ENCODE measurements at places on chromosomes 5 and 9.

DNA sequence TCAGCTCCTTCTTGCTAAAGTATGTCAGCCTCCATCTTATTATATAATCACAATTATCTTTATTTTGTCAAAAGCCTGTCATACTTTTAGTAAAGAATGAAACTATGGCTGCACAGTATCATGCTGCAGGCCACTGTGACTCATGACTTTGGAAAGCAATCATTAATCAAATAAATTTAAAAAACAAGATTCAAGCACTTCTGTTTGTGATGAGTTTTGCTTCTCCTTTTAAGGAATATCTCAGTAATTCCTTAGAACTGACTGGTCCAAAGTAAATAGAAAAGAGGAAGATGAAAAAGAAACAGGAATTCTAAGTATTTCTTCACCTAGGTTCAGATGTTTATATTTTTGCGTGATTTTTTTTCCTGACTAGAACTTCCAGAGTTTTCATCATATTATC, 83.1 kb downstream of the EDIL3 start:
- no peak overlapping the region for H3K4me3 ChIP-seq
- no peaks in the 10 kb centered on the region for H3K27me3 ChIP-seq
- DNase-seq, result no peak
- H3K4me1 ChIP-seq, result no peaks in the 10 kb centered on the region

- no peaks in the 10 kb centered on the region for H3K36me3 ChIP-seq
- no peak overlapping the region for H3K27ac ChIP-seq
- H3K27me3 ChIP-seq, result no peaks in the 10 kb centered on the region
These were observed 47.0 kb downstream of the CRB2 start for GRCh38 chr9:123402981-123403509.

GRCh38 chr5:14396737-14397136, 184.9 kb upstream of the OTULINL start:
- peaks cover 6% of the 10 kb centered on the region for H3K27me3 ChIP-seq
- no peak for DNase-seq
- no peak overlapping the region for H3K4me3 ChIP-seq
- H3K27ac ChIP-seq, result no peak overlapping the region
- peaks cover 8% of the 10 kb centered on the region for H3K4me1 ChIP-seq
- no peaks in the 10 kb centered on the region for H3K36me3 ChIP-seq

DNA sequence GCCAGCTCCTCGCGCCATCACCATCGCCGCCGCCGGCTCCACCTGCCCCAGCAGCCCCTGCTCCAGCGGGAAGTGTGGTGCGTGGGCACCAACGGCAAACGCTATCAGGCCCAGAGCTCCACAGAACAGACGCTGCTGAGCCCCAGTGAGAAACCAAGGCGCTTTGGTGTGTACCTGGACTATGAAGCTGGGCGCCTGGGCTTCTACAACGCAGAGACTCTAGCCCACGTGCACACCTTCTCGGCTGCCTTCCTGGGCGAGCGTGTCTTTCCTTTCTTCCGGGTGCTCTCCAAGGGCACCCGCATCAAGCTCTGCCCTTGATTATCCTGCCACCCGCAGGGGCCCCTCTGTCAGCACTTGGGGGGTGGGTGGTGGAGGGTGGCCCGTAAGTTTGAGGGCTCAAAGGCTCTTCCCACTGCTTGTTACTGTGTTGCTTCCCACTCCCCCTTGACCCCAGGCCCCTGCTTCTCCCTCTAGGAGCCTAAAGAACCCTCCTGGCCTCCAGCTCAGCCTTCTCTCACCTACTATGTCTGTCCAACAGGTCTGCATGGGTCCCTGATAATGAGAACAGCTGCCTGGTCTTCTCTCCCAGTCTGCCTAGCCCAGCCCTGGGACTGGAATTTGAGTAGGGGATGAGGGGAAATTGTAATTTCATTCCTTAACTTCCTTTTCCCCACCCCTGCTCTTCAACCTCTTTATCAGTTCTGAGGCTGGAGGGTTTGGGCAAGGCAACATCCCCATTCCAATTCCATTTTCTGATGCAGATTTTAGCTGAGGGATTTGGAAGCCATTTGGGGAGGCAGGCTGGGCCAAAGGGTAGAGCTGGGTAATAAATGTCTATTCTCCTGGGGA, 9.0 kb downstream of the RACK1 start:
- H3K27ac ChIP-seq, result peak overlapping the region; percentile 78
- H3K27me3 ChIP-seq, result no peaks in the 10 kb centered on the region
- no peak overlapping the region for H3K4me3 ChIP-seq
- DNase-seq, result no peak
- peaks cover 15% of the 10 kb centered on the region for H3K36me3 ChIP-seq
- peaks cover 25% of the 10 kb centered on the region for H3K4me1 ChIP-seq

GRCh38 chr5:169081000-169081724, 219.8 kb downstream of the SLIT3 start:
- H3K4me1 ChIP-seq, result peaks cover 2% of the 10 kb centered on the region
- no peak overlapping the region for H3K4me3 ChIP-seq
- peaks cover 8% of the 10 kb centered on the region for H3K27me3 ChIP-seq
- DNase-seq, result no peak
- H3K36me3 ChIP-seq, result no peaks in the 10 kb centered on the region

GRCh38 chr5:141529873-141530272, 41.0 kb downstream of the PCDHGC5 start:
- no peak overlapping the region for H3K27ac ChIP-seq
- no peak overlapping the region for H3K4me3 ChIP-seq
- H3K36me3 ChIP-seq, result peaks cover 12% of the 10 kb centered on the region
- peaks cover 18% of the 10 kb centered on the region for H3K4me1 ChIP-seq

GRCh38 chr5:150550286-150550685, 42.4 kb downstream of the NDST1 start:
- DNase-seq, result no peak
- H3K36me3 ChIP-seq, result no peaks in the 10 kb centered on the region
- H3K27ac ChIP-seq, result no peak overlapping the region
- H3K27me3 ChIP-seq, result peaks cover 27% of the 10 kb centered on the region
- no peaks in the 10 kb centered on the region for H3K4me1 ChIP-seq

DNA sequence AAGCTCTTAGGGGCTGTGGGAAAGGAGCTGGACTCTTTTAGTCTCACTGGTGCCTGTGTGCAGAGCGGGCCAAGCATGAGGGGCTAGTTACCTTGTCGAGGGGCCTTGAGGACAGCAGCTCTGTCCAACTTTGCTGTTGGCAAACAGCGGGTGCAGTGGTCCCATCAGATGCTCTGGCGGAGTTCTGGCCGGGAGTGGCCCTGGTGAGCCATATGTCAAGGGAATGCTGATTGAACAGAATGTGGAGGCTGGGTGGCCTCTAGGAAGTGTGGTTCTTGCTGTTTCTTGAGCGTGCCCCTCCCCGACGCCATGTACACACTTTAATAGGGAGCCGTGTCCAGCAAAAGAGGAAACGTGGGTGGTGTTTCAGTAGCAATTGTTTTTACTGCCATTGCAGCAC, 3.6 kb upstream of the ADAMTS2 start:
- H3K36me3 ChIP-seq, result no peaks in the 10 kb centered on the region
- no peak overlapping the region for H3K4me3 ChIP-seq
- peaks cover 67% of the 10 kb centered on the region for H3K27me3 ChIP-seq
- peaks cover 6% of the 10 kb centered on the region for H3K4me1 ChIP-seq
- no peak overlapping the region for H3K27ac ChIP-seq
- no peak for DNase-seq

- H3K36me3 ChIP-seq, result no peaks in the 10 kb centered on the region
- no peak for DNase-seq
- no peak overlapping the region for H3K27ac ChIP-seq
- H3K4me1 ChIP-seq, result no peaks in the 10 kb centered on the region
- H3K27me3 ChIP-seq, result peaks cover 54% of the 10 kb centered on the region
These were observed 60.6 kb downstream of the ENTREP1 start for GRCh38 chr9:69385581-69386033.

- no peak for DNase-seq
- H3K4me3 ChIP-seq, result no peak overlapping the region
- H3K4me1 ChIP-seq, result peaks cover 9% of the 10 kb centered on the region
- no peak overlapping the region for H3K27ac ChIP-seq
- H3K36me3 ChIP-seq, result peaks cover 10% of the 10 kb centered on the region
These were observed 99.3 kb downstream of the ANGPTL2 start for GRCh38 chr9:127022913-127023660.

- no peak overlapping the region for H3K27ac ChIP-seq
- H3K4me3 ChIP-seq, result no peak overlapping the region
- peaks cover 7% of the 10 kb centered on the region for H3K4me1 ChIP-seq
- peaks cover 22% of the 10 kb centered on the region for H3K27me3 ChIP-seq
- DNase-seq, result no peak
These were observed 6.9 kb downstream of the LHX3 start for GRCh38 chr9:136197930-136198604.

- H3K4me1 ChIP-seq, result no peaks in the 10 kb centered on the region
- DNase-seq, result no peak
- no peaks in the 10 kb centered on the region for H3K27me3 ChIP-seq
These were observed 316.1 kb downstream of the PSAT1 start for GRCh38 chr9:78613006-78613405.

GRCh38 chr9:107883496-107884124, 394.0 kb upstream of the KLF4 start:
- H3K27ac ChIP-seq, result no peak overlapping the region
- H3K4me3 ChIP-seq, result no peak overlapping the region
- H3K4me1 ChIP-seq, result no peaks in the 10 kb centered on the region
- DNase-seq, result no peak

DNA sequence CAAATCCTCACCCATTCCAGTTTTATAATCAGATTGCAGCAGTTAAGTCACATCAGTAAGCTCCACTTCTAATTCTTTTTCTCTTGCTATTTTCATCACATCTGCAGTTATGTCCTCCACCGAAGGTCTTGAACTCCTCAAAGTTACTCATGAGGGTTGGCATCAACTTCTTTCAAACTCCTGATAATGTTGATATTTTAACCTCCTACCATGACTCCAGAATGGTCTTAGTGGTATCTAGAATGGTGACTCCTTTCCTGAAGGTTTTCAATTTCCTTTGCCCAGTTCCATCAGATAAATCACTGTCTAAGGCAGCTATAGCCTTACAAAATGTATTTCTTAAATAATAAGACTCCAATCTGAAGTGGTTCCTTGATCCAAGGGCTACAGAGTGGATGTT, 53.8 kb upstream of the EDIL3 start:
- H3K36me3 ChIP-seq, result no peaks in the 10 kb centered on the region
- no peak overlapping the region for H3K4me3 ChIP-seq

- DNase-seq, result no peak
- H3K27me3 ChIP-seq, result peaks cover 10% of the 10 kb centered on the region
- peaks cover 6% of the 10 kb centered on the region for H3K4me1 ChIP-seq
- H3K36me3 ChIP-seq, result no peaks in the 10 kb centered on the region
- no peak overlapping the region for H3K4me3 ChIP-seq
These were observed 57.7 kb upstream of the RNU6ATAC start for GRCh38 chr9:134222018-134222573.

- H3K36me3 ChIP-seq, result peaks cover 2% of the 10 kb centered on the region
- H3K4me1 ChIP-seq, result no peaks in the 10 kb centered on the region
- no peaks in the 10 kb centered on the region for H3K27me3 ChIP-seq
These were observed 169.1 kb downstream of the DMRT2 start for GRCh38 chr9:1219284-1219683.

GRCh38 chr9:87275047-87275725, 222.5 kb upstream of the DAPK1 start:
- no peak overlapping the region for H3K4me3 ChIP-seq
- peaks cover 10% of the 10 kb centered on the region for H3K27me3 ChIP-seq
- no peak overlapping the region for H3K27ac ChIP-seq
- no peaks in the 10 kb centered on the region for H3K36me3 ChIP-seq

DNA sequence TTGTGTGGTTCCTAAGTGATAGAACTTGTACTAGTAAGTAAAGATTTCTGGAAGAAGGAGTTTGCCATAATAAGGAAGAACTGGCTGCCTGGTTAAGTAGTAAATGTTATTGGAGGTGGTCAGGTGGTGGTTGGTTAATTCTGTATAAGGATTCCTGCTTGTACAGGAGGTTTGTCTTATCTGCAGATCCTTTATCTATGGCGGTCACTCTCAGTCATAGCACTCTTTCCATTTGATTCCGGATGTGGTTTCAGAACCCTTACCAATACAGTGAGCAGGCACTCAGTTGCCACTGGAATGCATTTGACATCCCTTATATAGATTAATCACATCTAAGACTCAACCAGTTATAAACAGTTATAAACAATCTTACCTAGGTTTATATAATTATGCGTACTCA, 50.3 kb downstream of the RAD50 start:
- H3K27me3 ChIP-seq, result no peaks in the 10 kb centered on the region
- H3K4me1 ChIP-seq, result peaks cover 2% of the 10 kb centered on the region
- DNase-seq, result no peak
- peaks cover 11% of the 10 kb centered on the region for H3K36me3 ChIP-seq
- H3K4me3 ChIP-seq, result no peak overlapping the region

GRCh38 chr9:76419782-76420380, 25.7 kb upstream of the RFK start:
- DNase-seq, result no peak
- H3K4me3 ChIP-seq, result no peak overlapping the region
- no peak overlapping the region for H3K27ac ChIP-seq
- peaks cover 30% of the 10 kb centered on the region for H3K4me1 ChIP-seq
- peaks cover 2% of the 10 kb centered on the region for H3K36me3 ChIP-seq

- H3K4me3 ChIP-seq, result no peak overlapping the region
- H3K27me3 ChIP-seq, result peaks cover 32% of the 10 kb centered on the region
- H3K27ac ChIP-seq, result no peak overlapping the region
- no peaks in the 10 kb centered on the region for H3K4me1 ChIP-seq
- no peaks in the 10 kb centered on the region for H3K36me3 ChIP-seq
These were observed 88.5 kb upstream of the SPDL1 start for GRCh38 chr5:169494941-169495548.

- H3K27ac ChIP-seq, result peak overlapping the region; percentile 100
- peak; percentile 12 for DNase-seq
- H3K27me3 ChIP-seq, result no peaks in the 10 kb centered on the region
These were observed 13.4 kb downstream of the IRF1 start for GRCh38 chr5:132476876-132477781.

- H3K36me3 ChIP-seq, result no peaks in the 10 kb centered on the region
- peak; percentile 25 for DNase-seq
- peaks cover 70% of the 10 kb centered on the region for H3K4me1 ChIP-seq
- H3K27ac ChIP-seq, result no peak overlapping the region
- no peaks in the 10 kb centered on the region for H3K27me3 ChIP-seq
- H3K4me3 ChIP-seq, result peak overlapping the region; percentile 64
These were observed 34.2 kb upstream of the IL7R start for GRCh38 chr5:35822511-35822910.

DNA sequence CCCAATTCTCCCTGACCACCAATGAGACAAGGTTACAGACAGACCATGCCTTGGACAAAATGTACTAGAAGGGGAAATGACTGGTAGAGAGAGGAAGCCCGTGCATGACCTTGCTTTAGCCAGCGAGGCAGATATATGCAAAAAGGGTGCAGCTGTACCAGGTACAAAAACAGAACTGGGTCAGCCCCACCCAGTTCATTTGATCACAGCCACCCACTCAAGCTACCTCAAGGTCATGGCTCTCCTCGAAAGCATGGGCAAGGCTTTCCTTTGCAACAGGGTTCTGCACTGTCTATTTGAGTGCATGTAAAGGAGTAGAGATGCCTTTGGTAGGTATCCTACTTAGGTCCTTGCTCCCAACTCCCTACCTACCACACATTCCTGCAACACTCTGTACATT, 33.3 kb downstream of the TLE1 start:
- no peak for DNase-seq
- no peak overlapping the region for H3K4me3 ChIP-seq
- no peaks in the 10 kb centered on the region for H3K36me3 ChIP-seq
- peaks cover 4% of the 10 kb centered on the region for H3K4me1 ChIP-seq
- no peaks in the 10 kb centered on the region for H3K27me3 ChIP-seq
- H3K27ac ChIP-seq, result no peak overlapping the region

Data from T-helper 17 cell (primary cell).